Aorta (tissue), 5 donors: ENCODE measurements at places on chromosomes 3 and 15. TPM values are rescaled to one million over a fixed set of nuclear protein-coding genes. Genes with fewer than 3 reads are reported as not detected.
A peak's percentile ranks its signal among the peaks of the same experiment; 100 is the strongest.

- no peak overlapping the region for H3K27ac ChIP-seq
- no peaks in the 10 kb centered on the region for H3K36me3 ChIP-seq
- peak; percentile 22 for DNase-seq
These were observed 138.2 kb upstream of the ZNF385D start for GRCh38 chr3:21889166-21889565.

DNA sequence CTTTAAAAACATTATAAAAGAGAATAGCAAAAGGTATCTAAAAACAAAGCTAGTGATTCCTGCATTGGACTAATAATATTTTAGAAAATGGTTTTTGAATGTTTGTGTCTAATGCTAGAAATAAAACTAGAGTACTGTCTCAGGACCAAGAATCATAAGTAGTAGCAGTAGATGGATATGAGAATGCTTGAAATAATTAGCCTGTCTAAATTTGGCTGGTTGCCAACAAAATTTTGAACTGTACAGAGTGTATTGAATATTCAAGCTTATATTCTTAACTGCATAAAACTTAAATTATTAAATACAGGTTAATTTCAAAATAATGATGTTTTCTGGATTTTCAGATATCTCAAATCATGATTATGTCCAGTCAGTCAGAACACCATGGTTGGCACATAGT, 14.0 kb downstream of the ABHD5 start:
- H3K27me3 ChIP-seq: no peaks in the 10 kb centered on the region
- no peak for DNase-seq
- no peak overlapping the region for H3K27ac ChIP-seq

DNA sequence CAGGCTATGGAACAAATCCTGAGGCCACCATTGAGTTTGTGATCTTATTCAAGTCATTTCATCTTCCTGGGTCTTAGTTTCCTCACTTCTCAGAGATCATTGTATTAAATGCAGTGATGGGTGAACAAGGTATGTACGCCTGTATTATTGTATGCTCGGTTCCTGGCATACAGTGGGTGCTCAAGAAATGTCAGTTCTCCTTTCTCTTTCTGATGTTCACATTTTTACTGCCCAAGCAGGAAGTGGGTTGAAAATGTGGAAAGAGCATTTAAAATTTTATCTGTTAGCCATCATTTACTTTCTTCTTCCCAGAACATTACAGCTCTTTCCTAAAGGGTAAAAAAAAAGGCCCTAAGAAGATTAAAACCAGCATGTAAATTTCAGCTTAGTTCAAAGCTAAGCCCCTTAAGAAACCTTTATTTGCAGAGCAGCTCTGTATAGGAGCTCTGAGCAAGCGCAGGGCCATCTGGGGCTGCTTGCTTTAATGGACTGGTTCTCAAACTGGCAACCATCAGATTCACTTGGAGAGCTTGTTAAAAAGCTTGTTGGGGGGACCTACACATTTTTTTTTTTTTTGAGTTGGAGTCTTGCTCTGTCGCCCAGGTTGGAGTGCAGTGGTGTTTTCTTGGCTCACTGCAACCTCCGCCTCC, 179.4 kb downstream of the CHST2 start:
- H3K27ac ChIP-seq: no peak overlapping the region
- no peaks in the 10 kb centered on the region for H3K4me1 ChIP-seq
- no peaks in the 10 kb centered on the region for H3K36me3 ChIP-seq
- H3K27me3 ChIP-seq: no peaks in the 10 kb centered on the region
- no peak for DNase-seq

The CCR3 gene
- total RNA-seq: 0.29 TPM

The SCAANT1 gene
- total RNA-seq: not detected

DNA sequence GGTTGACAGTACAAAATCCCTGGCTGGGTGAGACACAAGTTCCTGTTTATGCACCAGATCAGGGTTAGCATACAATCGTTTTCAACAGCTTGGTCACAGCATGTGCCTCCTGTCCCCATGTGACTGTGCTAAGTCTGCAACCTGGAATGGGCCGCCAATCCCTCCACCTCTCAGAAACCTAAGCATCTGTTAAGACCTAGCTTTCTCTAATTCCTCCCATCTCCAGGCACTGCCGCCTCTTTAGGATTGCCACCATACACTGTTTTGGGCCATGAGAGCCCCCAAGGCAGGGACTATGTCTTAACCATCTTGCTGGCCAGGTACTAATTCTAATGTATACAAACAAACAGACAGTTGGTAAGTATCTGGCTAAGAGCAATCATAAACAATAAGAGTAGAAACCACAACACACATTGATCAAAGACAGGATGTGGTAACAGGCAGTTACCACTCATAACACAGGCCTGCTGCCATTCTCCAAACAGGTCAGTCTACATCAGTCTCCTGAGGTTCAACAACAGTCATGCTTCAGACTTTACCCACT, 25.6 kb downstream of the SEC22C start:
- no peak for DNase-seq
- no peaks in the 10 kb centered on the region for H3K36me3 ChIP-seq
- no peaks in the 10 kb centered on the region for H3K27me3 ChIP-seq
- H3K27ac ChIP-seq: no peak overlapping the region
- H3K4me3 ChIP-seq: no peak overlapping the region
- no peaks in the 10 kb centered on the region for H3K4me1 ChIP-seq

DNA sequence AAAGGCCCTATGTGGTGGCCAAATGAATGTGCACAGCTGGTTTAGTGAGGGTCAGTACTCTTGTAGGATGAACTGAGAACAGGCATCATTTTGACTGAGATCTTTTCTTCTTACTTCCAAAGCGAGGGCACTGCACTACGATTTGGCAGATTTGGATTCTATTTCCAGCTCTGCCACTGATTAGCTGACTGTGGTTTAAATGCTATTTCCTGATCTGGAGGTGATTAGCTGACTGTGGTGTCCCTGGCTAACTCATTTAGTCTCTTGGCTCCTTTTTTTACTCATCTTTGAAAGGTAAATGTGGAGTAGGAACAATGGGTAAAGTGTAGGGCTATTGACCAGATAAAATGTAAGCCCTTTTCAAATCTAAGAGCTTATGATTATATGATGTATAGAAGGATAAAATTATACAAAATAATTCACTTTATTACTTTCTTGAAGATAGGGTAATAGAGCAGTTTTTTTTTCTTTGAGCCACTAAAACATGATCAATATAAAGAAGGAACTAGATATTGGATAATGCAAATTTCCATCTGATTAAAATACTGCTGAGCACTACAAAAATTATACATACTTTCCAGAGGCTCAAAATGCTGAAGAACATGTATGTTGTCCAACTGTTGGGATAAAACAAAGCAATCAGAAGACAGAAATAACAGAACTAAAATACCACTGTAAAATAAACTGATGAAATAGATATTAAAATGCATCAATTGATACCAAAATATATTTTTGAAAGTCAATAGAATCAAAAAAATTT, 39.7 kb upstream of the PLOD2 start:
- H3K27ac ChIP-seq: no peak overlapping the region
- no peak for DNase-seq
- H3K4me3 ChIP-seq: no peak overlapping the region
